ENCODE measurements at places on chromosomes 6 and 20.

GRCh38 chr6:21886542-21887151, 293.1 kb downstream of the SOX4 start:
- no peak for DNase-seq

GRCh38 chr20:39904476-39905112, 784.4 kb downstream of the MAFB start:
- no peak for DNase-seq

DNA sequence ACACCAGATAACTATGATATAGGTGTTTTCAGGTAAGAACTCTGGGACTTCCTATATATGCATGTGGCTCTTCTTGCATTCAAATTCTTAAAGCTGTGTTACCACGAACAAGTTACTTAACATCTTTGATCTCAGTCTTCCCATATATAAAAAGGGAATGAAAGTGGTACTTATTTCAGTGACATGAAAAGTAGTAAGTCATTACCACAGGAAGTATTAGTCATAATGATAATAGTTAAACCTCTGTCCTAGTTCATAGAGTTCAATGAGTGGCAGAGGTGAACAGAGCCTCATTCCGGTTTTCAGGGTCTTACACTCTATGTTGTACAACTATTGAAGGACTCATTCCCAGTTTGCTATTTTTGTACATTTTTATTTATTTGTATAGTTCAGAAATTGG, 237.0 kb downstream of the NKAIN2 start:
- DNase-seq: no peak

DNA sequence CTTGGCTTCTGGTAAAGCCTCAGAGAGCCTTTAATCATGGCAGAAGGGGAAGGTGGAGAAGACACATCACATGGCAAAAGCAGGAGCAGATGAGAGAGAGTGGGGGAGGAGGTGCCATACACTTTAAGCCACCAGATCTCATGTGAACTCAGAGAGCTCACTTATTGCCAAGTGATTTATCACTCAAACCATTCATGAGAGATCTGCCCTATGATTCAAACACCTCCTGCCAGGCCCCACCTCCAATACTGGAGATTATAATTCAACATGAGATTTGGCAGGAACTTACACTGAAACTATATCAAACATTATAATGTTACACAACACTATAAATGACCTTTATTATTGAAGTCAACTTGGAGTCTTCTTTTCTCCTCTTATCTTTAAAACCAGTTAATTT, 47.9 kb downstream of the FKBP1C start:
- DNase-seq: no peak

DNA sequence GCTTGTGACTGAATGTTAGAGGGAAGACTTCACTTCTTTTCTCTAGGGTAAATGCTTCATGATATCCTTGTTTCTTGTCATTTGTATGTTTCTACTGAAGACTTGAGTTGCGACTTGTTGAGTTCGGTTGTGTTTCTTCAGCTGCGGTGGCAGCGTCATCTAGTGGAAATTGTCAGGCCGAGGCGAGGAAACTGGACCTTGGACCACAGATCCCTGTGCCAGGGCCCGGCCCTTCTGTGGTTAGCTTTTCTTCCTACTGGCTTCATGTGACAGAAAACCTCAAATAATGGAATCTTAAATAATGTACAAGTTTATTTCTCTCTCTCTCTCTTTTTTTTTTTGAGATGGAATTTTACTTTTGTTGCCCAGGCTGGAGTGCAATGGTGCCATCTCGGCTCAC, 12.4 kb downstream of the MTHFD1L start:
- no peak for DNase-seq

Data from CD4-positive, alpha-beta T cell treated with Interleukin-4 for 1 hour (primary cell).